NCI-H1048 (cell line): ENCODE measurements at places on chromosomes 11 and 22.

DNA sequence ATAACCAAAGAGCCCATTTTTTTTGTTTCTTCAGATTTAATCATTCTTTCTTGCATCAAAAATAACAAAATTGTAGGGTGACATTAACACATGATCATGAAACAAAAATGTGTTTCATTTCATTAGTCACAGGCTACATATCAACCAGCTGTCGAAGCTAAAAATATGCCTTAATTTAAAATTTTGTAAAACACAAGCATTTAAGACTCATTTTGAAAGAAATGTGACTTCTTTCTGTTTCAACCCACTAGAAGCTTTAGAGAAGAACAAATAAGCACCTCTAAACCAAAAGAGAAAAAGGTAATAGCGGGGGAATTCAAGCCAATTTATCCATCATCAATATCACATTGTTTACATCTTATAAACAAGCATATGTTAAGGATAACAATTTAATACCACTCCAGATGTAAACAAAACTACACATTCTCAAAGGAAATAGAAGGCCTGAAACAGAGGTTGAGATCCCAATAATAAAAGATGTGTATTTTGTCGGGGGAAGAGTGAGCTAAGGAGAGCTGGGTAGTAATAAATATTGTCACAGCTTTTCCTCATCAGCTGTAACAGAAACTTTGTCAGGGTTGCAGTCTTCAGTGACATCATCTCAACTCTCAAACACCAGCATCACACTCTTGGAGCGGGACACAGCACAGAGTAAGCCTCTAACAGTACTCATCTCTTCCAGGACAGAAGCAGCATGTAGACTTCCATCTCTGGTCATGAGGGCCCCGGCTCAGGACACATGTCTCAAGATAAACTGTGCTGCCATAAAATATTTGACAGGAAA, 42.0 kb downstream of the ALG9 start:
- no peak for DNase-seq

GRCh38 chr11:120608760-120609211, 97.2 kb downstream of the GRIK4 start:
- DNase-seq: no peak

DNA sequence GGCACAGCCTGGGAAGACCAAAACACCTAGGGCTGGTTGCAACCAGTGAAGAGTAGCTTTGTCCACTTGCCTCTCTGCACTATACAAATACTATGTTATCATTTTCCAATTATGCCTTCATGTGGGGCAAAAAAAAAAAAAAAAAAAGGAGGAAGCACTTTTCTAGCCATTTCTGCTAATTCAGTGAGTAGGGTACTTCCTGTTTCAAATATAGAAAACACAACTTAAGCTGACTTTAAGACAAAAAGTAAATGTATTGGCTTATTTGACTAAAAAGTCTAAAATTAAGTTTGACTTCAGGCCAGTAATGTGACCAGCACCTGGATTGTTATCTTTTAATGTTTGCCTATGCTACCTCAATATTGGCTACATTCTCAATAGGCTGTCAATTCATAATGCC, 15.3 kb downstream of the CCDC73 start:
- no peak for DNase-seq

GRCh38 chr22:40181323-40181722, 3.6 kb downstream of the TNRC6B start:
- no peak for DNase-seq

GRCh38 chr11:71474141-71474770, 21.3 kb downstream of the NADSYN1 start:
- no peak for DNase-seq
